NCI-H446 treated with DMSO at 0.1 percent for 48 hours (cell line): ENCODE measurements at places on chromosomes 11 and 22.

DNA sequence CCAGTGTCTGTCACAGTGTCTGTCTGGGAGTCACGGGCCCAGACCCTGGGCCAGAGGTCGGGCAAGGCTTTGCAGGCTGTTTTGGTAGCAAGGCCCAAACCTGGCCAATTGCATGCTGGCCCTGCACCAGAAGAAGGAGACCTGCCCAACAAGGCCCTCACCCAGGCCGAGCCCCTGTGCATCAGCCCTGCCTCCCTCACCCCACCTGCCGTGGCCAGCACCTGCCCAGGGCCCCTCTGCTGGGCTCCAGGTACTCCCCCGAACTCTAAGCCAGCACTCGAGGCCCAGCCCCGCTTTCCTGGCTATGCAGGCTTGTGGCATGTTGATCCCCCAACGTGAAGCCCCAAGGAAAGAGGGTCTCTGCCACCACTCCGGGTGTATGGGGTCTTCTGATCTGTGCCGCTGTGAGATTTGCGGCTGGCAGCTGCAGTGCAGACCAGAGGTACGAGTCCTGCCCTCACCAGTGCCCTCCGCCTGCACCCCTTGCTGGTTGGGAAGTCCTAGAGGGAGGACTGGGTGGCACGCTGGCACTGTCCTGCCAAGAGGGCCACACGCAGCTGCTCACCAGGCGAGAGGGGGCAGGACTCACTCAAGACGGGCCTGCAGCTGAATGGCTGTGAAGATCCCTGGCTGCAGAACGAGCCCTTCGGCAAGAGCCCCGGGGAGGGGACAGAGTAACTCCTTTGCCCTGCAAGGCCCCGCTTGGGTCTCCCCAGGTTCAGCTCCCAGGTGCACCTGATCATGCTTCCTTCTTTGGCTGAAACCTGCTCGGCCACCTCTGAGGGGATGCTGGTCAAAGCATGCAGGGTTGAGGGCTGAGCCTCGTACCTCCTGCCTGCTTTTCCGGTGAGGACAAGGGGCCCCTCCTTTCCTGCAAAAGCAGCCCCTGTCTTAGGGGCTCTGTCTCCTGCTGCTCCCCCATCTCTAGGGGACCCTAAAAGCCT lies 6.7 kb upstream of the SEPTIN5 start:
- DNase-seq, result no peak

GRCh38 chr22:28426346-28427132 lies 253.1 kb downstream of the TTC28 start:
- no peak for DNase-seq

DNA sequence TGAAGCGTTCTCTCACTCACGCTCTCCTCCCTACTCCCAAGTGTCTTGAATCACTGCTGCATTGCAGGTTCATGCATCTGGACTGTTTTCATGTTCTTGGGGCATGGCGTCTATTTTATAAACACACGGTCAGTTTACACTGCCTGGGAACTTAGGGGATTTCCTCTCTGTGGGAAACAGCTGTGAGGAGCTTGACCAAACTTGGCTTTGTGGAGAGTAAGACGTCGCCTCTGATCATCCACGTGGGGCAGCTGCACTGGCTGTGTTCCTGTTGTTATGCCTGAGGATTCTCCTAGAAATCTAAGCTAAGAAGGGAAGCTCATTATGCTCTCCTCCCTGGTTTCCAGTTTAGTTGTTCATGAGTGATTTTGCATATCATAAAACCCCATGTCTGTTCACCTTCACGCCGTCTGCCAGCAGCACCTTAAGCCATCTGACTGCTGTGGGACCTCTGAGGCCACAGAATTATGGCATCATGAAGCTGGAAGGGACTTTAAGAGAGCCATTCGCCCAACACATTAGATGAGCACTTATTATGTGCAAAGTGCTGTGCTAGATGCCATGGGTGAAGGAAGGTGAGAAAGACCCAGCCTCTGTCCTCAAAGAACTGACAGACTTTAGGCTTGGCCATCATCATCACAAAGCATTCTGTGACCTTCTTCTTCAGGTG lies 38.8 kb upstream of the POU2AF1 start:
- DNase-seq, result no peak

DNA sequence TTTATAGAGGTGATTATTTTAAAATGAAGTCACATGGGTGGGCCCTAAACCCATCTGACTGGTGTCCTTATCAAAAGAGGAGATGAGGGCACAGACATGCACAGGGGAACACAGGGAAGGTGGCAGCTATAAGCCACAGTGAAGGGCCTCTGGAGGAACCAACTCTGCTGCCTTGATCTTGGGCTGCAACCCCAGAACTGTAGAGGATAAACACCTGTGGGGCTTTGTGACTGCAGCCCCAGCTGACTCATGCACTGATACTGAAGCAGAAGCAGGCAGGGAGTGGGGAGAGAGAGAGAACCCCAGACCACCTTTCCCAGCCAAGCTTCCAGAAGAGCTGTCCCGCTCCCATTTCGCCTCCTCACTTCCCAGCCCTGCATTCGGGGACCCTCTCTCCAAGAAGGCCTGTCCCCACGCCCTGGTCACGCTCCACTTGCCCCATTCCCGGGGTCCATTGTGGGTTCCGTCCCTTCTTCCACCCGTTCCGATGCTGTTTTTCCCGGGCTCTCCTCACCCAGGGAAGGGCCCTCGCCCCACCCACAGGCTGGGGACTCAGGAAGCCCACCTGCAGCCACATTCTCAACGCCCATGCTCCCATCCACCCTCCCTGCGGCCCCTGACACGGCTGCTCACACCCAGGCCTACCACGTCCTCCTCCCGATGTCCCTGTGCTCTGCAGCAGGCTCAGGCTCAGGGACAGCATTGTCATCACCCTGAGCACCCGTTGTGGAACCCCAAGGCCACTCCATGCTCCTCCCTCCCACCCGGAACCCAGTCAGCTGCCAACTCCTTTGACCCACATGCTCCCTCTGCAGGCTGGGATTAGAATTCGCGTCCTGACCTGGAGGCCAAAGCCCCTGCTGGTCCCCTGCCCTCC lies 90.8 kb upstream of the SHANK2 start:
- DNase-seq, result no peak

DNA sequence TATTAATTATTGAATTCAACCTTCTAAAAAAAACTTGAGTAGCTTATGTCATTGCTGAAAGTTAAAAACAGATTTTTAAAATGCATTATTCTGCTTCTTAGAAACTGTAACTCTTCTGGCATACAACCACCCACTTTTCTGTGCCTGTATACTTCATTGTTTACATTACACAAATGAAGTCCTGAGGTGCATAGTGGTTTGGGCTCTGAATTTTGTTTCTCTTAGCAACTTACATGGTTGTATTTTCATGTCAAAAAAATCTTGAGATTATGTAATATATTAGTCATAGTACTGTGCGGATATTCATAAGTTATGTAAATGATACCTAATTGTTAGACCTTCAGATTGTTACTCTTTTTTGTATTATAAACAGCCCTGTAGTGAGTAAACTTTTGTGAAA lies 12.2 kb downstream of the SC5D start:
- DNase-seq, result no peak

- DNase-seq, result no peak
These were observed 9.4 kb downstream of the HIPK3 start for GRCh38 chr11:33266393-33267215.

- no peak for DNase-seq
These were observed 45.7 kb downstream of the DBX1 start for GRCh38 chr11:20114588-20114987.

DNA sequence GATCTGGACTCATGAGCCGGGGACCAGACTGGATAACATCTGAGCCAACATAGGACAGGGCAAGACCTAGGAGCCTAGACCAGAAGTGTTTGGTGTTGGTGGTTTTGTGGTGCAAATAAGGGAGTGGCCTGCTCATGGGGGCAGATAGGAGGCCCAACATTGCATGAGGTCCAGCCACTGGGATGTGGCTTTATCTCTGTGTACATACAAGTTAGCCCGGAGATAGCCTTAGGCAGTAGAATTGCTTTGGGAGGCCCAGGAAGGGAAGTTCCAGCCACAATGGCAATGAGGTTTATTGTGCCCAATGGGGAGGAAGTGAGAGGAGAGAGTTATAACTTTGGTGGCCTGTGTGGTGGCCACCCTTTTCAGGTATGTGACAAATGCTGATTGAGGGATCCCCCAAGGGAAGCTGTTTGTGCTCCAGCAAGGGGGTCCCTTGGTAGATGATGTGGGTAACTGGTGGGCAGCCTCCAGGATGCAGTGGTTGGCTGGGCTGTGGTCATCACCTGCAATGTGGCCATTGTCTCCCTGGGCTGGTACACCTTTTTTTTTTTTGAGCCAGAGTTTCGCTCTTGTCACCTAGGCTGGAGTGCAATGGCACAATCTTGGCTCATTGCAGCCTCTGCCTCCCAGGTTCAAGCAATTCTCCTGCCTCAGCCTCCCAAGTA lies 6.4 kb downstream of the LMO2 start:
- no peak for DNase-seq
